ENCODE measurements at places on chromosomes 13 and 19.
A peak's percentile ranks its signal among the peaks of the same experiment; 100 is the strongest.

DNA sequence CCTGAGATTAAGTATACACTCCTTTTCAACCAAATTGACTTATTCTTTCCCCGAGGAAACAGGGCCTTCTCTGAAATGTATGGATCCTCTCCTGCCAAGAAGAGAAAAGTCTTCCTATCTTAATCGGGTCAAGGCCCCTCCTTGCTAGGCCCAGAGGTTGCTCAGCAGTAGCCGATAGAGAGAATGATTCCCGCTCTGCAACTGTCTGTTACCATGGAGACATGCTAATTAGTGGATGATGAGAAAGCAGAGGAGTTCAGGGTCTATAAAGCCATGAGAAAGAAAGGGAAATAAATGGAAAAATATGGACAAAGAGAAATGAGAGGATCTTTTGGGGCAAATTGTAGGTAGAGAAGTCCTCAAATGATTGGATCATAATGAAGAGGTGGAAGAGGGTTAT, 103.5 kb downstream of the POU4F1 start:
- DNase-seq = no peak

GRCh38 chr19:13078897-13079541, 23.6 kb downstream of the LYL1 start:
- DNase-seq = no peak

GRCh38 chr13:29260684-29261083, 334.8 kb downstream of the SLC7A1 start:
- no peak for DNase-seq

DNA sequence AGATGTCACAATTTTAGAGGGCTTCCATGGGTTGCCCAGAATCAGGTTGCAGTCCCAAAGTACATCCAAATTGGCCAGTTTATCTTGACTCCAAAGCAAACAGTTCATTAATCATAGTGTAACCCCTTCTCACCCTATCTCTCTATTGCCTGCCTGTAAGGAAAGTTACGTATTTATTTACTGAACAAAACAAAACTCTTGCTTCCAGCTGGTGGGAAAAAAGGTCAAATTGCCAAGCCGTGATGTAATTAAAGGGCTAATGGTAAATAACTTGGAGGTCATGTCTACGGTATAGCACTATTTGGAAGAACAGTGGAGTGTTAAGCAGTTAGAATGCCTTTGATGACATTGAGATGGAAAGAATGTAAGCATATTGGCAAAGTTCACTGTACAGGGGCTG, 214.0 kb downstream of the DLEU7 start:
- no peak for DNase-seq

GRCh38 chr13:101307181-101307701, 109.1 kb downstream of the NALCN start:
- DNase-seq = peak; percentile 29

GRCh38 chr19:4597278-4597974, 37.9 kb upstream of the SEMA6B start:
- DNase-seq = no peak

DNA sequence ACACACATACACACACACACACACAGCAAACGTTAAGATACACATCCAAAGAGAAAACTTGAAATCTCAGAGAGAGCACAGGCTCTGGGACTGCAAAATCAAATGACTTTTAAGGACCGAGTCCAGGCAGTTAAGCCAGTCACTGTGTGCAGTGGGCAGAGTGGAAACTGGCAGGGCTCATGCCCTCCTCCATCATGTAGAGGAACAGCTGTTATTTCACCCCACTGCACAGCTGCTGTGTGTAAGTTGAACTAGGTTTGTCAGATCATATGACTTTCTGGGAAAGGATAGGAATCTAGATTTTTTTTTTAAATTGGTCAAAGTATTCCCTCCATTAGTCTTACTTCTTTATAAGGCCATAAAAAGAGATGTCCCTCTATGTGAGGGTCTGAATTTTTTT, 1002.1 kb downstream of the UQCRFS1 start:
- no peak for DNase-seq

GRCh38 chr19:3503036-3503572, 2.6 kb upstream of the DOHH start:
- DNase-seq = peak; percentile 49

Data from HCEC 1CT (cell line).